Pulmonary artery endothelial cell (primary cell): ENCODE measurements at places on chromosomes 16 and 17.

DNA sequence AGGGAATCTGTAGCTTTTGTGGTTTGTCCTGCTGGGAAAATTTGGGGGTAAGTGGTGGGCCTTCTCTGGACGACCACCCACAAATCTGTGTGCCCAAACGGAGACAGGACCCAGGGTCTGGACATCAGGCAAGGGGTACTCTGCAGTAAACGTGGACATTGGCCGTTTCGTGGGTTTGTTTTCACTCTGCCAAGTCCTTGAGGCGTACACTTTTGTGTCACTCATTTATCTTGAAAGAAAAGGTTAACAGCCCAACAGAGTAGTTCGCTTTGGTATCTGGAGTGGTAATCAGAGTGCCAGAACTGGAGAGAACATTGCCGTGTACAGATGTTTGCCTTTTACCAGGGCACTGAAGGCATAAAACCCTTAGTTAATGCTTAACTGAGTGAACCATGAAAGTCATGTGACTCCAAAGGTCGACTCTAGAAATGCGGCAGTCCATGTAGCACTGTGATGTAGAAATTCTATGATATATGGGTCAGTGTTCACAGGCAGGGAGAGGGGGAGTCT lies 15.4 kb downstream of the NAA60 start:
- DNase-seq, result no peak

- no peak for DNase-seq
Observed at GRCh38 chr16:26710450-26710849, 356.3 kb upstream of the C16orf82 start.

DNA sequence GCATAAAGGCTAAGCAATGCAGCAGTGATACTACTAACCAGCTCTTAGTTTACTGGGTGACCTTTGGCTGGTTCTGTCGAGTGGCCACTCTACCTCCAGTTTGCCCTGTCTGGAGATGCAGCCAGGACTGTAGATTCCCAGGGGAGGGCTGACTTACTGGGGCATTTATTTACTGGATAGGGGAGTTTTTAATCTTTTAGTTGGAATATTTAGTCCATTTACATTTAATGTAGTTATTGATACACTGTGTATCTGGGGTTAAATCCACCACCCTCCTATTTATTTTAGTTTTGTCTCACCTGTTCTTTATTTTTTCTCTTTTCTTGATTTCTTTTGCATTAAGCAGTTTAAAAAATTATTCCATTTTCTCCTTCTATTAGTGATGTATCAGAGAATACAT lies 112.9 kb downstream of the RPTOR start:
- no peak for DNase-seq

DNA sequence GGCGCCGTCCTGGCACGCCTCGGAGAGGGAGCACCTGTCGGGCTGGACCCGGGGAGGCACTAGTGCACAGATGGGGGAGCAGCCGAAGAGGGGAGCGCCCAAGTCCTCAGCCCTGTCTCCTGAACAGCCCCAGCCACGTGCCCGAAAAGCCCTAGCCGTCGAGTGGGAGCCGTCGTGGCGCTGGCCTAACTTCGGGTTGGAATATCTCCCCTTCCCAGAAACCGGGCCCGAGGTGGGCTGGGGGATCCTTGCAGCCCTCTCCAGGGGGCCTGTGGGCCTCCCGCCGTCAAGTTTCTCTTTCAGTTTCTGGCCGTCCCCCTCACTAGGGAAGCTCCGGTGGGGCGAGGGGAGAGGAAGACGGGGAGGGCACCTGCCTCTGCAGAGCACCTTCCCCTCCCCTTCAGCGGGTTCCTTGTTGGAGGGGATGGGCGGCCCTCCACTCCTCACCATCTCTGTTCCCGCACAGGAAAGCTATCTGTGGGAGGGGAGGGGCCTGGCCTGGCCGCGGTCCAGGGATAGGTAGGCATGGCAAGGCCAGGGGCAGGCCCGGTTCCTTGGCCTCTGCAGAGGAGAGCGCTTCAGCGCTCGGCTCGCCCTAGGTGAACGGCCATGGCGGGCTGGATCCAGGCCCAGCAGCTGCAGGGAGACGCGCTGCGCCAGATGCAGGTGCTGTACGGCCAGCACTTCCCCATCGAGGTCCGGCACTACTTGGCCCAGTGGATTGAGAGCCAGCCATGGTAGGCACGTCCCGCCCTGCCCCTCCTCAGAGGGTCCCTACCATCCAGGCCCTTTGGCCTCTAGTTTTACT lies 709 bp downstream of the STAT5A start:
- no peak for DNase-seq

- DNase-seq, result no peak
Observed at GRCh38 chr16:67544844-67545664, 16.4 kb downstream of the RIPOR1 start.

GRCh38 chr16:86579268-86580062 lies 1.1 kb downstream of the FOXL1 start:
- no peak for DNase-seq

- no peak for DNase-seq
Observed at GRCh38 chr17:57124053-57124452, 39.0 kb downstream of the AKAP1 start.

DNA sequence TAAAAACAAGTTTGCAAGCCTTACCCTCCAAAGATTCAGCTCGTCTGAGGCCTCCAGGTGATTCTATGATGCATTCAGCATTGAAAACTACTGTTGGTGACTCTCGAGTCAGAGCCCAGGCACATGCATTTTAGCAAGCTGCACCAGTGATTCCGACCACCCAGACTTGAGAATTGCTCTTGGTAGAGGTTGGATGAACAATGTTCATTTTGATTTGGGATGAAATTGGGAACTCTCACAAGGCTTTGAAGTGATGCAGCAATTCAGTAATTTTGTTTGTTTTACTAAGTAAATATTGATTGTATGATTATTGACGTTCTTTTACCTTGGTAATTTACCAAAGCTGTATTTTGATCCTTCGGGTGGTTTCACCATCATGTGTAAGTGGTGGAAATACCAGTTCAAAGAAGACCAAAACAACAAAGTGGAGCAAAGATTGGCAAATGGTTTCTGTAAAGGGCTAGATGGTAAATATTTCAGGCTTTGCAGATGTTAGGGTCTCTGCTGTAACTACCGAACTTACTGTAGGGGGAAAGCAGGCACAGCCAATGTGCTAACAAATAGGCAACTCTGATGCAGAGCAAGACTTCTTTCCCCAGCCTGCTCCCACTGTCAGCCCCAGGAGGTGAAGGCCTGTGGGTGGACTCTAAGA lies 11.8 kb downstream of the ALDH3A2 start:
- no peak for DNase-seq
